HS-27A (cell line): ENCODE measurements at places on chromosomes 11 and 22.

DNA sequence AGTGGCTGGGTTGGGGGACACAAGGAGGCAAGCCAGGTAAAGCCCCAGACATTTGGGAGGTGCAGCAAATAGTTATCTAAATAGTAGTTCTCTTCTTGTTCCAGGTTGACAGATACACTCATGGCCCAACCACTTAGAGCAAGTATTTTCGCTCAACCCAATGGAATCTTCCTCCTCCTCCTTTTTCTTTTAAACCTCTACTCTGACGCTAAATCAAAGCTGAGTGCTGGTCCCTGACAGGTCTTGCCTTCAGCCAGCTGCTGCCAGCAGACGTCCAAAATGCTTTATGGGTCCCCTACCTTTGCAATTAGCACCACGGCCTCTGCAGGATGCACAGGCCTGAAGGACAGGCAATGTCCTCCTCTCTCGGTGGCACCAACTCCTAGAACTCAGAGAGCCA, 558.5 kb downstream of the MIAT start:
- no peak for DNase-seq

DNA sequence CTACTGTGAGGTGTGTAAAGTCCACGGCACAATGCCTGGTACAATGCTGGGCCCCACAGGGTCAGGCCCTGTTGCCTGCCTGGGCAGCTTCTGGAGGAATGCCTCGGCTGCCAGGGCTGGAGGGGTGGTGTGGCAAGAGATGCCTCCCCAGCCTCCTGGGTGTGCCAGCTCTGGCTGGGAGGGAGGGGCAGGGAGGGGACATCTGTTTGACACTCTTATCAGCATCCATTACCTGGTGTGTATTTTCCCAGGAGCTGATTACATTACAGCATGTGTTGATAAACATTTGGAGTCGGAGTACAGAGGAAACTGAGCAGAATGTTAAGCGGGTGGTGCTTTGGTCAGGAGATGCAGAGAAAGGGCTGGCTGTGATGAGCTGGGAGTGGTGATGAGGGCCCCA, 11.0 kb upstream of the NECTIN1 start:
- DNase-seq = no peak

DNA sequence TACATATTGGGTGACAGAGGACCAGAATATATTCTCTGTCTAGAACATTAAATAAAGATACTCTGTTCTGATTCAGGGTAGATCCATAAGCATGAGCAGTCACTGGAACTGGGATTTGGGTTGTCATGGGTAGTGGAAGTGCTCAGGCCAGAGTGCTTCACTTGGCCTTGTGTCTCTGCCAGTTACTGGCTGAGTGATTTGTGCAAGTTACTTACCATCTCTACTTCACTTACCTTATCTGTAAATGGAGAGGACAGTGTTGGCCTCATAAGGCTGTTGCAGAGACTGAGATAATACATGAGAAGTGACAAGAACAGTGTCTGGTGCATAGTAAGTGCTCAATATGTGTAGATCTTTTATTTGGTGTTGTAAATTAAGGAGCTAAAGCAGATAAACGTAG, 17.6 kb downstream of the ATXN10 start:
- DNase-seq = no peak

GRCh38 chr22:31313366-31314147, 21.3 kb upstream of the PIK3IP1 start:
- DNase-seq = no peak

DNA sequence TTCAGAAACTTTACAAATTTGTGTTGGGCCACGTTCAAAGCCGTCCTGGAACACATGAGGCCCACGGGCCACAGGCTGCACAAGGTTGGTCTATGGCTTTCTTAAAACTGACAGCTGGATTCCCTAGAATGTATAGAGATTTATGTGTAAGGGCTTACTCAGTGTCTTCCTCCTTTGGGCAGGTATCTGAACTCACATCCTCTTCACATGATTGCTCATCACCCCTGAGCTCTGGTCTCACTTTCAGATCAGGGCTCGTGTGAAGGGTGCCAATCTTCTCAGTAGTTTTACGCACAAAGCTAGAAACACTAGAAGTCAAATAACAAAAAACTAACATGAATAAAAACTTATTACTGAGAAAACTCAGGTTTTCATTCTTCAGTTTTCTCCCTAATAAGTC, 27.1 kb downstream of the HPS5 start:
- no peak for DNase-seq

DNA sequence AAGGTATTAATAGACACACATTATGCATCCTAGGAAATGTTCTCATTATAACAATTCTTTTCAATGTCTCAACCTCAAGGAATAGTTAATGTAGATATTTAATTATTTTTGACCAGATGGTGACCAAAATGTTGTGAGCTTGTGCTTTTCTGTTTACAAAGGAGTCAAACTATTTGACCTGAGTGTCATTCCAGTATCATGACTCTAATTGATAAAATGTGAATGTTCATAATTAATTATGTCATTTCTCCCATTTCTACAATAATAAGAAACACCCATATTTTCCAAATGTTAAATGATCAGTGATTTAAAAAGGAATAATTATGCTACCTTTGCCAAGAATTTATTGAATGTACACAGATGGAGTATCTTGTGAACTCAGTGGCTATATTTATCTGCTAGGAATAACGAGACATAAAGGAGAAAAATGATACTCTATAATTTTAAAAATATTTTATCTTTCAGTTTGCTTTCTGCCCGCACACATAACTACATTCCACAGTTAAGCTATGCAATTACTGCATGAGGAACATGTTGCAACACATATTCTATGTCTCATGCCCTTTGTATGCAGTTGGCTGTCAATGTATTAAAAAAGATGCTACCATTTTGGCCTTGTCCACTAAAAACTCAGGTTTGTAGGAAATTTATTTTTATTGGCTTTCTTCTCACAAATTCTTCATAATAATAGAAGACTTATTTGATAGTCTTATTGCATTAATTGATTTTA, 376.7 kb upstream of the CCDC179 start:
- peak; percentile 29 for DNase-seq

- no peak for DNase-seq
These were observed 11.0 kb upstream of the CWF19L2 start for GRCh38 chr11:107468596-107468995.

- no peak for DNase-seq
These were observed 3.1 kb upstream of the GSC2 start for GRCh38 chr22:19152942-19153883.

- DNase-seq = peak; percentile 68
These were observed 8.0 kb upstream of the LIN7C start for GRCh38 chr11:27514558-27514957.

DNA sequence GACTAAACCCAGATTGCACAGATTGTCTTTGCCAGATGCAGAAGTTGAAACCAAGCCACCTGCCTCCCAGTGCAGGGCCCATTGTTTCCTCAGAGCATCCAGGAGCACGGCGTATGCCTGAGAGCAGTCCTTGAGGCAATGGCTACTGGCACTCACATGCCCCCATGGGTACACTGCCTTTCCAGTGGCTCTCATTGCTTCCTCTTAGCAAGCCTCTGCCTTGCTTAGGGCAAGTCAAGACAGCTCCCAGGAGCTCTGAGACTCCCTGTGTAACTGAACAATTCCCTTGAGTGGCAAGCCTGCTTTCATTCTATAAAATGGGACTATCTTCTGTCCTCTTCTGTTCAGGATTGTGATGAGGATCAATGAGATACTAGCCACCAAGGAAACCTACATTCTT, 4.1 kb downstream of the SYTL2 start:
- DNase-seq = no peak

DNA sequence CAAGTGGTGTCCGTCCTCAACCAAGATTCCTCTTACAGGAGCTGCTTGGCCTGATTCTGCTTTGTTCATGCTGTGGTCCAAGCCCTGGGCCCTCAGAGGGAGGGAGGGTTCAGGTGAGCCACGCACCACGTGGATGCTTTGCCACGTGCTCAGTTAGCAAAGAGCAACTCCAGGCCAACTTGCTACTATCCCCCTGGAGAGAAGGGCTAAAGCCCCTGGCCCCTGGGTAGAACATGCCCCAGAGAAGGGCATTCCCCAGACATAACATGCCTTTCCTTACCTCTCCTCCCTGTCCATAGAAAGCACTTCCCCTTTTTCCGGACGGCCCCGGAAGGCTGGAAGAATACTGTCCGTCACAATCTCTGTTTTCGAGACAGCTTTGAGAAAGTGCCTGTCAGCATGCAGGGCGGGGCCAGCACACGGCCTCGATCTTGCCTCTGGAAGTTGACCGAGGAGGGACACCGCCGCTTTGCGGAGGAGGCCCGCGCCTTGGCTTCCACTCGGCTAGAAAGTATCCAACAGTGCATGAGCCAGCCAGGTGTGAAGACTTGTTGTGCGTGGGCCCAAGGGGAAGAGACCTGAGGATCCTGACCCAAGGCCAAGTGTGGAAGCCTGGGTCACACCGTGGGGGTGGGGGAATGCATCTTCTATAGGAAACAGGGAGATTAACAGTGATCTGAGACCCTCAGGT, 8.8 kb downstream of the FOXR1 start:
- DNase-seq = no peak

DNA sequence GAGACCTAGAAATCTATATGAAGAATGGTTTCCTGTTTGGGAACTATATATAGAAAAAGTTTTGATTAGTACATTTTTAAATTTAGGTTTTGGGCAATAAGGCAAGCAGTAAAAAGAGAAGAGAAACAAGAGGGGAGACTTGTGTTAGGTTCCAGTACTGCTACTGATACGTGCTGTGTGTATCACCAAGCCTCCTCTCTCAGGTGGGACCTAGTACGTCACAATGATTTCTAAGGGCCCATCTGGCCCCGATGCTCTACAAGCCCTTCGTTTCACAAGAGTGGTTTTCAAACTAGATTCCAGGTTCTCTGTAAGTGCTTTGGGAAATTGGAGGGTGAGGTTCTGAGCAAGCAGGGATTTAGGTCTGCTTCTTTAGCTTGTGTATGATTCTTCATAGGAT, 39.2 kb downstream of the USP35 start:
- no peak for DNase-seq

DNA sequence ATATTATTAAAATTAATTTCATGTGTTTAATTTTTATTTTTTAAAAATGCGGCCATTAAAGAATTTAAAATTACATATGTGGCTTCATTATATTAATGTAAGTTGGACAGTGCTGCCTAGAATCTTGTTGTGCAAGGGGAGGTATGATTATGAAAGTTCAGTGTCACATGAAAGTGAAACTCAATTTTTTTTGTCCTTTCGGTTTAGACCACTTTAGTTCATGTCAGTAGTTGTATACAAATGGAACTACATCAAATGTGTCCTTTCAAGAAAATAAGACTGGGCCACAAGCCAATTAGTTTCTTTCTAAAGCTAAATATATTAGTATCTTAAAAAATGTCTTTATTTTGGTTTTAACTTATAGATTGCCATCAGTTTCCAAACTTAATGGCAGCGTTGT, 35.7 kb downstream of the TBCEL start:
- no peak for DNase-seq

DNA sequence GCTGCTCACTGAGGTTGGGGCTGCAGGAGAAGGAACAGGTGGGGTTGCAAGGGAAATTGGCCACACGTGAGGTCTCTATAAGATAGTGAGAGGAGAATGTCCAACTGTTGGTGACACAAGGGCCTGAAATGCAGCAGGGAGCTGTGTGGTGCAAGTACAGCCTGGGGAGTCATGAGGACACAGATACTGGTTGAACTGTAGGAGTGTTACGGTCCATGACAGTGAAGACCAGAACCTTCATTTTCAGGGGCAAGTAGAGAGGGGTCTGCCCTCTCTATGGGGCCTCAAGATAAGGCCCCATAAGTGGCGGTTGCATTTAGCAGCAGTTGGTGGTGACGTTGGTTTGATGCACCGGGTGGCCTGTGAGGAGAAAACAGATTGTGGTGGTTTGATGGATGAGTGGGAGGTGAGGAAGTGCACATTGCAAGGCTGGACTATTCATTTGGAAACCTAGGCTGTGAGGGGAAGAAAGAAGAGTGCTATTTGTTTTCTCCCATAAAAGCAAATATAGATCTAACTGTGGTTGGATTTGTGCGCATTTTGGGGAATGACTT, 39.4 kb downstream of the MICAL2 start:
- DNase-seq = no peak

- DNase-seq = peak; percentile 54
These were observed 20.3 kb downstream of the CLPB start for GRCh38 chr11:72413914-72414628.

- peak; percentile 19 for DNase-seq
These were observed 81.9 kb downstream of the UVRAG start for GRCh38 chr11:75896843-75897419.

DNA sequence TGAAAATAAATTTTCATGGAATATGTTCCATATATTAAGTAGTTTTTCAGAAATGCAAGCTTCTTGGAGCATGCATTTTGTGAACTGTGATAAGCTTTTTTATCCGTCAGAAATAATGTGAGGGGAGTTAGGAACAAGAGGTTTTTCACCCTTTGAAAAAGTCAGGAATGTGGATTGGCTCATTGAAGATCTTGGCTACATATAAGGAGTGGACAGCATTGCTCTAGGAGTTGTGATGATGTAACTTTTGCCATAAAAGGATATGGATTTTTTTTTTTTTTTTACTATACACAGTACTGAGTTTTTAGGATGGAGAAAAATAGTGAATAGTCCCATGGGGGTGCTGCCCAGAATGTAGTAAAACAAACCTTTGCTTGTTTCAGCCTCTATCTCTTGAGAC, 180.2 kb downstream of the NAV2 start:
- no peak for DNase-seq

GRCh38 chr11:126843096-126843495, 157.5 kb downstream of the KIRREL3 start:
- no peak for DNase-seq

GRCh38 chr11:72834905-72835304, 20.7 kb downstream of the ATG16L2 start:
- DNase-seq = no peak

GRCh38 chr11:71331631-71332030, 79.3 kb upstream of the SHANK2 start:
- no peak for DNase-seq

DNA sequence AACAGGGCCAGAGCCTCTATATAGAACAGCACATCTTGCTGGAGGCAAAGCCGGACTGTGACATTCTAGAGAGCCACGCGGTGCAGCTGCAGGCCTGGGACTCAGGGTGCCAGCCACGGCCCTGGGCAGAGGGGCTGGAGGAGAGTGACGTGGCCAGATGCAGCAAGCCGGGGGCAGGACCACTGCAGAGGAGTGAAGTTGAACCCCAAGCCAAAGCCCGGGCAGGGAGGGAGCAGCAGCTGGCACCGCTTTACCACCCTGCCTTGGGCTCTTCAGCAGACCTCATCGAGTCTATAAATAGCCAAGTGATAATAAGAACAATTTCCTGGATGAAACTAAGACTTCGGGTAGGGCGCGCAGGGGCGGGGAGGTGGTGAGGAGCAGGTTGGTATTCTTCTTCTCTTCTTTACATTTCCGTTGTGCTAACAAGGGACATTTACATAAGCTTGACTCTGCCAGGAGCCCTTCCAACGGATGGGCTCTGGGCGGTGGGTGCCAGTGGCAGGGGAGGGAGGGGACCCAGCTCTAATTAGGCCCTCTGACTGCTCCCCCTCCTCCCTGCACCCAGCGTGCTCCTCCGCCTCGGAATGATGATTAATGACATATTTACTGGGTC, 110.2 kb downstream of the ST3GAL4 start:
- DNase-seq = no peak

DNA sequence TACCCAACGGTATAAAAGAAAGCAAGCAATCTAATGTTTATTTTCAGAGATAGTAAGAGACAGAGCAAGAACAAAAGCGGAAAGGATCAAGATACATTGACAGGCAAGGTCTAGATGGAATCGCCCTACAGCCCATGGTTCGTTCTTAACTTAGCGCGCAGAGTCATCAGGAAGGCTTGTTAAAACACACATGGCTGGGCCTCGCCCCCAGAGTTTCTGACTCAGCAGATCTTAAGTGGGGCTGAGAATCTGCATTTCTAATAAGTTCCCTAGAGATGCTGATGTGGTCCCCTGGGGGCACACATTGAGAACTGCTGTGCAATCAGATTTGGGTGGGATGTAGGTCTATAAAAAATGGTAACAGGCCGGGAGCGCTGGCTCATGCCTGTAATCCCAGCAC, 35.8 kb upstream of the CHRM4 start:
- DNase-seq = no peak
